ENCODE measurements at places on chromosomes 2 and 18. TPM values are rescaled to one million over a fixed set of nuclear protein-coding genes. Genes with fewer than 3 reads are reported as not detected.
A peak's percentile ranks its signal among the peaks of the same experiment; 100 is the strongest.

Gene FBXO15
- 2.2 TPM for total RNA-seq

- no peaks in the 10 kb centered on the region for H3K4me1 ChIP-seq
- H3K4me3 ChIP-seq = no peak overlapping the region
- H3K36me3 ChIP-seq = no peaks in the 10 kb centered on the region
Measured at GRCh38 chr2:159050426-159050825, 82.0 kb downstream of the TANC1 start.

DNA sequence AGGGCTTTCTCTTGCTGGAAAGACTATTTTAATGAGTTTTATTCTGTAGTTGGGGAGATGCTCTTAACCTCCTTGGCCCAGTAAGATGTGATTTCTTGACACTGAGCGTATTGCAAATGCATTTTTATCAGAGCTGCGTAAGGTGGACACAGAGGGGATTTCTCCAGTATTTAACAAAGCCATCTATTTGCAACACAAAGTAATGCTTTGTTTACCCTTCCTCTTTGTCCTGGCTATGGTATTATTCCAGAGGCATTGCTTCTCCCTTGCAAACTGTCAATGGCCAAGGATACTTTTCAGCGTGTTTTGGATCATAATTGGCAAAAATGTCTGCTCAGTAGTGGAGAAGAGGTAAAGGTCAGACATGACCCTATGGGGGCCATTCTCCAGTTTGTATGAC, 90.8 kb upstream of the PIK3C3 start:
- H3K4me3 ChIP-seq = no peak overlapping the region
- no peak for DNase-seq
- no peaks in the 10 kb centered on the region for H3K27me3 ChIP-seq

Gene RNF152
- total RNA-seq = not detected

- H3K27ac ChIP-seq = no peak overlapping the region
- no peak for DNase-seq
- no peak overlapping the region for H3K4me3 ChIP-seq
- H3K4me1 ChIP-seq = peaks cover 5% of the 10 kb centered on the region
- no peaks in the 10 kb centered on the region for H3K36me3 ChIP-seq
Measured at GRCh38 chr18:34660572-34660971, 49.5 kb upstream of the DTNA start.

- H3K27ac ChIP-seq = no peak overlapping the region
- no peak for DNase-seq
- H3K36me3 ChIP-seq = no peaks in the 10 kb centered on the region
- peaks cover 23% of the 10 kb centered on the region for H3K4me1 ChIP-seq
Measured at GRCh38 chr2:222736301-222736700, 64.8 kb downstream of the MOGAT1 start.

Gene LRP1B
- total RNA-seq = 1.7 TPM

DNA sequence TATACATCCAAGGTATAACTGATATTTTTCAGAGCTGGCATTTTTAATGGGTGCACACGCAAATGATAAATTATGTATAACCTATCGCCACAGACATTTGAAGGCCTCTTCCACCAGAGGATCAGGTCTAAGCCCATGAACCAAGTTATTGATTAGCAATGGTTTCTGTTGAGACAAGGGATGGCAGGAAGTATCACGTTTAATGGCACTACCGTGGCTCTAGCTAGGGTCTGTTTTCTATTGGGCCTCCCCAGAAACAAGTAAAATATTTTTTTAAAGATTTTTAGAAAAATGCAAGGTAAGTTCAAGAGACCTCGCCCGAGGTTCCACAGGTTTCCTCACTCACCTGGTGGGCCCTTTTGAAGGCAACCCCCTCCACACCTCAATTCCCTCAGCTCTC, 667 bp downstream of the GFPT1 start:
- H3K36me3 ChIP-seq = peaks cover 8% of the 10 kb centered on the region
- DNase-seq = no peak
- peaks cover 49% of the 10 kb centered on the region for H3K4me1 ChIP-seq

- H3K4me1 ChIP-seq = no peaks in the 10 kb centered on the region
- H3K27ac ChIP-seq = no peak overlapping the region
- no peaks in the 10 kb centered on the region for H3K27me3 ChIP-seq
- no peaks in the 10 kb centered on the region for H3K36me3 ChIP-seq
Measured at GRCh38 chr2:212777020-212777491, 238.5 kb upstream of the ERBB4 start.

DNA sequence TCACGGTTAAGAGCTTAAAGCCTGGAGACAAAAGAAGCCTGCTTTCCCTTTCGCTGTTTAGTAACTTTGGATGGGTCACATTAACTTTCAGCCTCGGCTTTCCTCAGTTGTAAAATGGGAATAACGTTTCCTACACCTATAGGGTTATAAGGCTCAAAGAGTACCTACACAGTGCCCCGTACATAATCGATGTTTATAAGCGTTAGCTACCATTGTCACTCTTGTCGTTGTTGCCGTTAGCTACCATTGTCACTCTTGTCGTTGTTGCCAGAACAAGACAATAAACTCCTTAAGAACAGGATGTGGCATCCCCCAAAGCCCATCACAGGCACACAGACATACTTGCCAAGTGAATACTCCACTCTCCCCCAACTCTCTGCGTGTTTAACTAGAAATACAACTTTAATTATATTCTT, 901 bp upstream of the MFSD6 start:
- H3K4me3 ChIP-seq = peak overlapping the region; percentile 61
- H3K36me3 ChIP-seq = no peaks in the 10 kb centered on the region
- no peak overlapping the region for H3K27ac ChIP-seq
- no peaks in the 10 kb centered on the region for H3K27me3 ChIP-seq
- no peak for DNase-seq

DNA sequence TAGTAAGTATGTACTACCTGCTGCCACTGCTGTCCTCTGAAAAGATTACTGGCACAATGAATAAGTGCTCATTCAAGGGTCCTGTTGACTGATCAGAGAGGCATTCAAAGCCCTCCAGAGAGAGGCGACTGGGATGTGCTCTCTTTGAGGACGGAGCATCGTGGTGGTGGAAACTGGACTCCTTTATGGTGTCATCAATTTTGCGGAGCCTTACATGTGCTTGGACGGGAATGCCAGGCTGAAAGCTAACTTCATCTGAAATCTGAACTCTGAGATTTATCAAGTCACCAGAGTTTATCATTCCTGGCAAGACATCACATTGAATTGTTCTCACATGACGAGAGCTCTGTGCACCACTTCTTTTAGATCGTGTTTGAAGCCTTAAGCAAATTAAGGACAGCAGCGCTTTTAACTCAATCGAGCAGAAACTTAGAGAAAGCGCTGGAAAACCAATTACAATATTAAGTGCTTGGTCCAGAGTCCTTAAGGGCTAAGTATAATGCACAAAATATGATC, 138.3 kb downstream of the NCK2 start:
- no peak overlapping the region for H3K27ac ChIP-seq
- no peak for DNase-seq
- no peaks in the 10 kb centered on the region for H3K4me1 ChIP-seq
- H3K27me3 ChIP-seq = no peaks in the 10 kb centered on the region

DNA sequence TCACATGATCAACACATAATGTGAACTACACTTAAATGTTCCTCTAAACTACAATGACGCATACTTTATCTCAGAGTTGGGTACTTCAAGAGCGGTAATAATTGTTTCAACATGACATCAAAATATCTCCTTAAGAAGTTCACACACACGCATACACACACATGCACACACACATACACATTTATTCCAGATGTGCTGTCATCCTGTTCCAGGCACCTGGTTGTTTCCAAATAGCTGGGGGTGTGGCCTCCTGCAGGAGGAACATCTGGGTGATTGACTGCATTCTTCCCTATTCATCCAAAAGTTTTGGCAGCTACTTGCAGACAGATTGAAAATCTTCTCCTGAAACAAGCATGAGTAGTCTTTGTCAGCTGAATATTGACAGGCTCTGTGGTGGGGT, 37.9 kb upstream of the PIK3C3 start:
- no peaks in the 10 kb centered on the region for H3K4me1 ChIP-seq
- DNase-seq = no peak
- H3K27ac ChIP-seq = no peak overlapping the region
- no peak overlapping the region for H3K4me3 ChIP-seq
- no peaks in the 10 kb centered on the region for H3K27me3 ChIP-seq
- no peaks in the 10 kb centered on the region for H3K36me3 ChIP-seq

- no peaks in the 10 kb centered on the region for H3K27me3 ChIP-seq
- no peak overlapping the region for H3K4me3 ChIP-seq
- DNase-seq = no peak
- no peak overlapping the region for H3K27ac ChIP-seq
Measured at GRCh38 chr2:141703501-141703900, 427.3 kb downstream of the LRP1B start.

Gene RTN4
- 343 TPM for total RNA-seq

DNA sequence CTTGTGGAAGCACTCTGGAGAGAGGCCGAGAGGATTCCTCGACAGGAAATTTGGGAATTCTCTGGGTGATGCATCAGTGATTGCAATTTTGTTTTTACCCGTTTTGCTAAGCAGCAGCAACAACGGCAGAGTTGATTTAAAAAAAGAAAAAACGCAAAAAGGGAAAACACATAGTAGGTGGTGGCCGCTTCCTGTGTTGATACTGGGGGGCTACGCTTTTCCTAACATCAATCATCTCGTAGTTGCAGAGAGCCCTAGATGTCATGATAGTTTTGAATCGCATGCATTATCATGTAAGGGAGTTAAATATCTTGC, 271 bp upstream of the RBM43 start:
- peak overlapping the region; percentile 62 for H3K27ac ChIP-seq
- no peaks in the 10 kb centered on the region for H3K36me3 ChIP-seq
- DNase-seq = no peak
- no peaks in the 10 kb centered on the region for H3K27me3 ChIP-seq
- peak overlapping the region; percentile 88 for H3K4me3 ChIP-seq
- peaks cover 8% of the 10 kb centered on the region for H3K4me1 ChIP-seq

Gene SKA1
- 18.3 TPM for total RNA-seq

- peak overlapping the region; percentile 52 for H3K27ac ChIP-seq
- no peaks in the 10 kb centered on the region for H3K27me3 ChIP-seq
- peak; percentile 74 for DNase-seq
- peak overlapping the region; percentile 62 for H3K4me3 ChIP-seq
Measured at GRCh38 chr2:231673348-231673770, 35.0 kb upstream of the PTMA start.

DNA sequence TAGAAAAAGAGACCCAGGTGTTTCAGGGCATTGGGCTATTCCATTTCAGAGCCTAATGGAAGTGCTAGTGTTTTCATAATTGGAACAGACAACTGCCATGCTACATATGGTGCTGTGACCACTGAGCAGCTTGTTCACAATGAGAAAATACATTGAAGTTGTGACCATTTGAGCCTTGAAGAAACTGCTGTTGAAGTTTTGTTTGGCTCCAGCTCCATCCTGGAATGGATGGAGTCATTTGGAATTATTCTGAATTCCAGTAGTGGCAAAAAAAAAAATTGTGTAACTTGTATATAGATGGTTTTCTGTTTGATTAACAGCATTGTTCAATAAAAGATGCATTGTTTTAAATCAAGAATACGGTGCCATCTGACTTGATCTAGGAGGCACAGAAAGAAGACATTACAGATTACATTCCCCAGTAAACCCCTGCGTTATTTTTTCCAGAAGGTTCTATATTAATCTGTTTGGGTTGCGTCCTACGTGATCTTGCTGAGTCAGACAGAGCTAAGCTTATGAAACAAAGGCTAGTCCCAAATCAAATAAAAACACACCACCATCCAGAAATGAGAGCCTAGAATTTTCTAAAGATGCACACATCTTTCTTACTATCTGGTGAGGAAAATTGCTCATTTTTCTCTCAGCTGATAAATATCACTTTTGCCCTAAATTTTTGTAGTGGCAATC, 19.2 kb downstream of the FMNL2 start:
- no peak overlapping the region for H3K4me3 ChIP-seq
- no peaks in the 10 kb centered on the region for H3K27me3 ChIP-seq
- DNase-seq = no peak

DNA sequence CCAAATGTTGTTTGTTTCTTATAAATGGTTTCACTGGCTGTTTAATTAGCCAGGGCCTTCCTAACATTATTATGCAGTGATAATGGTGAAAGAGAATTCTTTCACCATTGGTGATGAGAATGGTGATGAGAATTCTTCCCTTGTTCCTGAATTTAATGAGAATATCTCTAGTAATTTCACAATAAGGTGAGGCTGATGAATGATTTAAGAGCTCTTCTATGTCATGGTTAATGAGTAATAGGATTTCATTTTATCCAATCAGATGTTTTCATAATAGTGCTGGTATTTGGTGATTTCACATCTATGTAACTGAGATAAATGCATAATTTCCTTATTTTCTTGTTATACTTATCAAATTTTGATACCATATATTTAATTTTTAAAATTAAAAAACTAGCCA, 535.7 kb upstream of the ZEB2 start:
- H3K4me3 ChIP-seq = no peak overlapping the region
- no peak overlapping the region for H3K27ac ChIP-seq
- H3K27me3 ChIP-seq = no peaks in the 10 kb centered on the region
- H3K4me1 ChIP-seq = no peaks in the 10 kb centered on the region
- no peaks in the 10 kb centered on the region for H3K36me3 ChIP-seq

DNA sequence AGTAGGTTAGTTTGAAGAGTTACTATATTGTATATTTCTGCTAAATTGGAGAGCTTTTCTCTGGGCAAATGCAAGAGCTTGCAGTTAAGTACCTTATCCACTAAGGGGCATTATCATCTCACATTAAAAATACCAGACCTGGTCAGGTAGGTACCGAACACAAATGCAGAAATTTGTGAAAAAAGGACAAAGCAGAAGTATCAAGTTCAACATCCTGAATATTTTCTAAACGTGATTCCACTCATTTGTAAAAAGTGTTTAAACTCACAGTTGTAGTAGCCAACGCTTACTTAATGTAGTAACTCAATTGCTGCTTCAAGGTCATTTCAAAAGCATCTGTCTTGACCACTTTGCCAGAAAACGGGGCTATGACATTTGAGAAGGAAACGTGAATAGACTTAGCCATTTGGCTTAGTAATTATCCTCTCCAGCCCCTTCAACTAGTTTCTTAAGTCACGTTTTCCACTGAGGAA, 52.1 kb downstream of the CYRIA start:
- H3K36me3 ChIP-seq = no peaks in the 10 kb centered on the region
- H3K27ac ChIP-seq = no peak overlapping the region
- peaks cover 37% of the 10 kb centered on the region for H3K4me1 ChIP-seq
- H3K4me3 ChIP-seq = no peak overlapping the region
- H3K27me3 ChIP-seq = no peaks in the 10 kb centered on the region

DNA sequence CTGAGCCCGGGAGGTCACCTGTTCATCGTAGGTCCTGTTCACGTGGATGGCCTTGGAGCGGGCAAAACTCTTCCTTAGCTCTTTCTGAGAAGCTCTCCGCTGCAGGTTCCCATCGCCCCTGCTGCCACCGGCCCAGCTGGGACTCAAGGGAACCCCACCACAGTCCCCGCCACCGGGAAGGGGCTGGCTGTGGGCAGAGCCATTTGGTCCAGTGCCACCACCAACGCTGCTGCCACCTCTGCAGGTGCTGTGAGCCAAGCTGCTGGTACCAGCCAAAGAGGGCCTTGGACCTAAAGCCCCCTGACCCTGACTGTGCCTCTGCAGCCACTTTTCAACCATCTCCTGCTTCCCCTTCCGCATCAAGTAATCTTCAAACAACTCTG, 586 bp downstream of the PDE11A start:
- H3K4me3 ChIP-seq = peak overlapping the region; percentile 64
- H3K27me3 ChIP-seq = no peaks in the 10 kb centered on the region
- H3K4me1 ChIP-seq = peaks cover 27% of the 10 kb centered on the region
- H3K36me3 ChIP-seq = no peaks in the 10 kb centered on the region
